ENCODE measurements at places on chromosomes 3 and 15.

DNA sequence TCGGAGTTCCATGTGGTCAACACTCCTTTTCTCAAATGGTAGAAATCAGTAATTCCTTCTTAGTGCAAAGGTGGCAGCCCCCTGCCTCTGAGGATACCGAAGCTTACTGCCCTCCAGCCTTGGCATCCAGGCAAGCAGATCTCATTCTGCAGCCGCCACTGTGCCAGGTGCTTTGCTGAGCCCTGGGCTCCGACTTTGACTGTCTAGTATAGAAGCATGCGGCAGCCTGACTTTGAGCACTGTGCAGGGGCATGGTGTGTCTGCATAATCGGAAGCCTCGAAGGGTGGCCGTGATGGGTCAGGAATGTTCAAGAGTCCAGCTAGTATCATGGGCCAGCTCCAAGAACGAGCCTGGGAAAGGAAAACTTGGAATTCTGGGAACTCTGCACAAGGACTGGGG, 39.7 kb downstream of the ABTB1 start:
- DNase-seq, result no peak

GRCh38 chr3:168123201-168124176, 27.8 kb upstream of the GOLIM4 start:
- DNase-seq, result no peak

DNA sequence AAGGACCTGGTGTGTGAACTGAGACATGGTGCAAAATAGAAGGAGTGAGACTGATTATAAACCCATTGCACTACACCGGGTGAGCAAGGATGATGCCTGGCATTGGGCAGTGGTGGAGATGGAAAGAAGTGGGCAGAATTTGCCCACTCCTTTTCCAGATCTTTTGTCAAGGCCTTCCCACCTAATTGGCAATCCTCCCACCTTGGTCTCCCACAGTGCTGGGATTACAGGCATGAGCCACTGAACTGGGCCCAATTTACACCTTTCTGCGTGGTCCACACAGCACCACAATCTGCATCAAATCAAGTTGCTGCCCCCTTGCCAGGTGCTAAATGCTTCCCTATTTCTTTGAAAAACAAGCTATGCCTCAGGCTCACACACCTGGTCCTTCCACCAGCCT, 5.4 kb downstream of the FBXO40 start:
- DNase-seq, result no peak

DNA sequence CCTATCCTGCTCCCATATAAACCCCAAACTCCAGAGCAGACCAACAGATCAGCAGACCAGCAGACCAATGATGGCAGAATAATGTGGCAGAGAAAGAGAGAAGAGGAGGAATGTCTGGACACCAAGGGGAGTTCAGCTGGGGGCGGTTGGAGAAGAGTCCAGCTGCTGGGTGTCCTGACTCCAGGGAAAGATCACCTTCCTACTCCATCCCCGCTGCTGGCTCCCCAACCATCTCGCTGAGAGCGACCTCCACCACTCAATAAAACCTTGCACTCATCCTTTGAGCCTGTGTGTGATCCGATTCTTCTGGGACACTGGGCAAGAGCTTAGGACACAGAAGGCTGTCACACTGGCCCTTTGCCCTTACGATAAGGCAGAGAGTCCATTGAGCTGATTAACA, 12.8 kb upstream of the PLAAT1 start:
- no peak for DNase-seq

DNA sequence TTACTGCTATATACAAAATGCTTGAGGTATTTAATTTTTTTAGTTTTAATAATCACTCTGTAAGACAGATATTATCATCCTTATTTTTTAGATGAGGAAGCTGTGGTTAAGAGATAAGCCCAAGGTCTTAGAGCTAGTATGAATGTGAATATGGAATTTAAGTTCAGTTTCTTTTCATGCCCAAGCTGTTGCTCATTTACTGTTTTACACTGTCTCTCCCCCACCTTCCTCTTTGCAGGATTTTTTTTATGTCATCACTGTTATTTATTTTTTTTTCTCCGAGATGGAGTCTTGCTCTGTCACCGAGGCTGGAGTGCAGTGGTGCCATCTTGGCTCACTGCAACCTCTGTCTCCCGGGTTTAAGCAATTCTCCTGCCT, 22.5 kb downstream of the MAP2K5 start:
- DNase-seq, result no peak

Measured in nucleus accumbens (tissue), 56 donors.